Smooth muscle cell of the umbilical artery (primary cell): ENCODE measurements at places on chromosomes 1 and 21. TPM values are rescaled to one million over a fixed set of nuclear protein-coding genes. Genes with fewer than 3 reads are reported as not detected.

Gene RIMS3
- total RNA-seq = under 0.01 and 0.09 TPM in 2 replicates

Gene LMX1A
- total RNA-seq = not detected in 2 replicates

Gene CCDC30
- total RNA-seq = 0.69 and 0.89 TPM in 2 replicates

Gene PIGR
- total RNA-seq = not detected in 2 replicates

Gene CRNN
- total RNA-seq = not detected in 2 replicates

Gene GJB3
- not detected in 2 replicates for total RNA-seq

Gene CSMD2
- 7.1 and 10.9 TPM in 2 replicates for total RNA-seq

Gene CEP350
- total RNA-seq = 58.7 and 61.5 TPM in 2 replicates

Gene GNG12
- total RNA-seq = 149 and 228 TPM in 2 replicates

Gene REN
- total RNA-seq = not detected in 2 replicates

Gene FNDC5
- 0.37 and 4.5 TPM in 2 replicates for total RNA-seq

Gene AKNAD1
- total RNA-seq = not detected in 2 replicates

Gene GBP2
- 6.7 and 19.9 TPM in 2 replicates for total RNA-seq

Gene SPATA21
- total RNA-seq = not detected in 2 replicates

Gene GBP6
- not detected in 2 replicates for total RNA-seq

Gene TRIM17
- total RNA-seq = under 0.01 and 0.32 TPM in 2 replicates

Gene AMY1C
- total RNA-seq = not detected in 2 replicates

Gene YBX1
- 516 and 899 TPM in 2 replicates for total RNA-seq

Gene AIRE
- under 0.01 and 0.05 TPM in 2 replicates for total RNA-seq

Gene CD48
- not detected in 2 replicates for total RNA-seq

Gene UBL4B
- not detected in 2 replicates for total RNA-seq

Gene AHCYL1
- total RNA-seq = 79.0 and 85.8 TPM in 2 replicates

Gene C1orf94
- not detected in 2 replicates for total RNA-seq

Gene PALMD
- total RNA-seq = 0.23 and 0.59 TPM in 2 replicates

Gene OR2AK2
- total RNA-seq = not detected in 2 replicates

Gene CELA3A
- not detected in 2 replicates for total RNA-seq

Gene RPTN
- total RNA-seq = not detected in 2 replicates
